PC-3 (cell line): ENCODE measurements at places on chromosomes 6 and 20. TPM values are rescaled to one million over a fixed set of nuclear protein-coding genes. Genes with fewer than 3 reads are reported as not detected.

DNA sequence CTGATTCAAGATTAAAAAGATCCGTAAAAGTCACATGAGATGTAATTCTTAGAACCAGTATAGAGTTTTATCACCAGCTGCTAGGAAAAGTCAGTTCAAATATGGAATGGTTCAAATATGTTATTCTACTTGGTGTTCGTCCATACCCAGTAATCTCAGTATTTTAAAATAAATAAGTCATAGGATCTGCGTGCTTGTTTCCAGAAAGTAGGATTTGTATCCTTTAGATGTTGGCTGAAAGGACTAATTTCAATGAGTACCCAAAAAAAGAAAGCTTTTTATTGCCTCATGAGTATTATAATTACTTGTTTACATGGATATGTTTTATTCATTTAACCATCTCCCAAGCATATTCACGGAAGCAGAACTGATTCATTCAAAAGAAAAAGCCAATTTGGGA is 12.2 kb downstream of the TPD52L1 start:
- no peaks in the 10 kb centered on the region for H3K27me3 ChIP-seq
- H3K36me3 ChIP-seq, result no peaks in the 10 kb centered on the region
- H3K4me1 ChIP-seq, result 0 out of 2 replicates have a peak, but pooled peaks cover 6% of the 10 kb centered on the region
- no peak overlapping the region for H3K27ac ChIP-seq

MACROD2 gene
- total RNA-seq, result 3.1 and 11.5 TPM in 2 replicates

- H3K4me1 ChIP-seq, result peaks cover 58% of the 10 kb centered on the region
- DNase-seq, result no peak
- no peak overlapping the region for H3K27ac ChIP-seq
- H3K4me3 ChIP-seq, result no peak overlapping the region
- H3K27me3 ChIP-seq, result no peaks in the 10 kb centered on the region
- peaks cover 18% of the 10 kb centered on the region for H3K36me3 ChIP-seq
These were observed 70.6 kb downstream of the IGF2R start for GRCh38 chr6:160039441-160039840.

TJAP1 gene
- total RNA-seq, result 28.5 and 40.0 TPM in 2 replicates

DNA sequence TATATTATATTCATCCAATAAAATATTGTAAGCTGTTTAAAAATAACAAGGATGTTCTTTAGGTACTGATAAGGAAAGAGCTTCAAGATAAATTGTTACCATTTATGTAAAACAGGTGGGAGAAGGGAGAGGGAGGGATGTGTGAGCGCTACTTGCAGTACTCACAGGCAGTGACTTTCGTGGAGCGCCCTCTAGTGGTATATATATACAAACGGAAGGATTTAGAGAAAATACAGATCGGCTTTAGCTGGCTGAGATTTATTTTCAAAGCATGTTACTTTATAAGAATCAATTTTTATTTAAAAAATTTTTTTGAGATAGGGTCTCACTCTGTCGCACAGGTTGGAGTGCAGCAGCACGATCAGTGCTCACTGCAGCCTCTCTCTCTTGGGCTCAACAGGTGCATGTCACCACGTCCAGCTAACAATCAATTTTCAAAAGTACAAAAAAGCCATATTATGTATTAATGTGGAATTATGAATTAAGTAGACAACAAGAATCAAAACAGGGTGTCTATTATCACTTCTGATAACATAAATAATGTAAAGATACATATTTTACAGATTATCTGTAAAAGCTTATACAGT is 3.3 kb upstream of the MOG start:
- no peaks in the 10 kb centered on the region for H3K27me3 ChIP-seq
- H3K4me3 ChIP-seq, result no peak overlapping the region
- DNase-seq, result peak; percentile 70

- DNase-seq, result no peak
- no peaks in the 10 kb centered on the region for H3K36me3 ChIP-seq
- no peak overlapping the region for H3K4me3 ChIP-seq
- no peak overlapping the region for H3K27ac ChIP-seq
- H3K4me1 ChIP-seq, result peaks cover 15% of the 10 kb centered on the region
These were observed 223.1 kb downstream of the PHF3 start for GRCh38 chr6:63858691-63859090.

DNA sequence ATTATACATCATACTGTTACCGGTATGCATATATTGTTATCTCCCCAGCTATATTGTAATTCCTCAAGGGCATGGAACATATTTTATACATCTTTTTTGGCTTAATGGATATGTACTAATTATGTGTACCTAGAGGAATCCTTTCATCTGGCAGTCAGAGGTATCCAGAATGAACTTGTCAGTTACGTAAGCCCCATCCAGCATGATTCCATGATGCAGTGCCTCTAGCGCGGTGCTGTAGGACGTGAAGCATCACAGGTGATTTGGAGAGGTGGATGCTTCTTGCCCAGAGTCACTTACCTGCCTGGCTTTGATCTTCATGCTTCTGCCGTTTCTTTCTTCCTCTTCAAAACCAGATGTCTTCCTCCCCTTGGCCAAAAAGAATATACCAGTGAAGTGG is 159.1 kb downstream of the UST start:
- no peak for DNase-seq
- H3K27ac ChIP-seq, result no peak overlapping the region
- H3K4me3 ChIP-seq, result no peak overlapping the region

VSTM2L gene
- 45.8 and 56.4 TPM in 2 replicates for total RNA-seq

- H3K27me3 ChIP-seq, result no peaks in the 10 kb centered on the region
- no peak overlapping the region for H3K27ac ChIP-seq
- no peak for DNase-seq
- H3K4me3 ChIP-seq, result no peak overlapping the region
- H3K4me1 ChIP-seq, result peaks cover 20% of the 10 kb centered on the region
These were observed 115.8 kb upstream of the FLRT3 start for GRCh38 chr20:14453259-14453658.

GRCh38 chr6:153140299-153140698 is 9.2 kb upstream of the RGS17 start:
- no peaks in the 10 kb centered on the region for H3K4me1 ChIP-seq
- no peaks in the 10 kb centered on the region for H3K36me3 ChIP-seq
- no peak for DNase-seq
- H3K27me3 ChIP-seq, result no peaks in the 10 kb centered on the region
- no peak overlapping the region for H3K27ac ChIP-seq

DNA sequence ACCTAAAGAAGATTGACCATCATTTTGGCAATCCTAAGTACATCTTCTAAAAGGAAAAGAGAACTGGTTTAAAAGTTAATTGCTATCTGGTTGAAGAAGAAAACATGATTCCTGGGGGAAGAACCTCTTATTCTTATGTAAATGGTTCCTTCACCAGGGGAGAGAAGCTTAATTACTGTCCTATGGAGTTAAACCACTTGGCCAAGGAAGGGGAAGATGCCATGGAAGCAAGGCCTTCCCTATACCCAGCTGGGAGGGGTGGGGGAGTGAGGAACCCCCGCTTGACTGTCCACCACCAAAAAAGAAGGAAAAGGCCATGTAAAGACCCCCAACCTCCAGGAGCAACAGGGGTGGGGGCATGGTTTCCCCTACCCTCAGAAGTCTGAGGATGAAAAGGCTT is 962.1 kb downstream of the GRIK2 start:
- H3K27me3 ChIP-seq, result no peaks in the 10 kb centered on the region
- no peak overlapping the region for H3K27ac ChIP-seq
- DNase-seq, result no peak
- no peaks in the 10 kb centered on the region for H3K4me1 ChIP-seq

DNA sequence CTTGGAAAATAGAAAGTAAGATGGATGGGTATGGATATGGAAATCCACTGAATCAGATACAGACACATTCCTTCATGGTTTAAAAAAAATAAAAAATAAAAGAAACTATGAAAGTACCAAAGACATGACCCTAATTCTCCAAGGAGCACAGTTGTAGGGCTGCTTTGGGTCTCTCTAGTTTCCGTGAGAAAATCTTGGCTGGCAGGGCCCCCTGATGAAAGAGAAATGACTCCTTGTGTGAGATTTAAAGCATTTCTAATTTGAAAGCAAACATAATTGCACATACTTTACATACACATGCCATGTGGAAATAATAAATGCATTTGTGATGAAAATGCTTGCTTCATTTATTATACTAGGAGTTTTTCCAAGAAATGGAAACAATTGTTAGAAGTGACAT is 593.9 kb upstream of the BTBD3 start:
- no peak overlapping the region for H3K27ac ChIP-seq
- DNase-seq, result no peak
- H3K36me3 ChIP-seq, result no peaks in the 10 kb centered on the region
- H3K4me3 ChIP-seq, result no peak overlapping the region
- H3K4me1 ChIP-seq, result peaks cover 7% of the 10 kb centered on the region; the same call in 1 of the 2 replicates

BPI gene
- not detected in 2 replicates for total RNA-seq

SLC22A7 gene
- not detected in 2 replicates for total RNA-seq

DNA sequence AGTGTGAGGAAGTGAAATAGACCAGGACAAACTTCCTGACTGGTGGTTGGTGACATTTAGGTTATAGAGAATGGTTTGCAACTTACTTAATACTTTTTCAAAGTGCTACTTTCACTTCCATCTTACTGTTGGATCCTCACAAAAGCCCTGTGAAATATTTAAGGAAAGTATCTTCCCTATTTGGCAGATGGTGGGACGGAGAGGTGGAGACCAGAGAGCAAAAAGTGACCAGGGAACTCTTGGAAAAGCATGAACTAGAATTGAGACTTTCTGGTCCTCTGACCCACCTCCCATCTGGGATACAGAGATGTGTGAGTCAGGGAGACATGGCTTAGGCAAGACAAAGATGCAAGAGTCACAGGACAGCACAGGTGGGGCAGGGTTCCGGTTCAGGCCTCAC is 3.0 kb downstream of the TRIM10 start:
- H3K27ac ChIP-seq, result no peak overlapping the region
- DNase-seq, result no peak
- H3K36me3 ChIP-seq, result no peaks in the 10 kb centered on the region

GRCh38 chr6:7341989-7342742 is 29.2 kb upstream of the SSR1 start:
- peaks cover 13% of the 10 kb centered on the region for H3K4me1 ChIP-seq
- H3K27ac ChIP-seq, result no peak overlapping the region
- no peak overlapping the region for H3K4me3 ChIP-seq
- no peaks in the 10 kb centered on the region for H3K27me3 ChIP-seq
- no peaks in the 10 kb centered on the region for H3K36me3 ChIP-seq

GRCh38 chr6:112883095-112883494 is 536.0 kb downstream of the RFPL4B start:
- no peak overlapping the region for H3K4me3 ChIP-seq
- peaks cover 8% of the 10 kb centered on the region for H3K4me1 ChIP-seq
- peak overlapping the region; percentile 42 for H3K27ac ChIP-seq
- DNase-seq, result peak; percentile 25
- H3K36me3 ChIP-seq, result no peaks in the 10 kb centered on the region

RCAN2 gene
- total RNA-seq, result not detected in 2 replicates

HUS1B gene
- total RNA-seq, result 3.1 and 4.2 TPM in 2 replicates

DNA sequence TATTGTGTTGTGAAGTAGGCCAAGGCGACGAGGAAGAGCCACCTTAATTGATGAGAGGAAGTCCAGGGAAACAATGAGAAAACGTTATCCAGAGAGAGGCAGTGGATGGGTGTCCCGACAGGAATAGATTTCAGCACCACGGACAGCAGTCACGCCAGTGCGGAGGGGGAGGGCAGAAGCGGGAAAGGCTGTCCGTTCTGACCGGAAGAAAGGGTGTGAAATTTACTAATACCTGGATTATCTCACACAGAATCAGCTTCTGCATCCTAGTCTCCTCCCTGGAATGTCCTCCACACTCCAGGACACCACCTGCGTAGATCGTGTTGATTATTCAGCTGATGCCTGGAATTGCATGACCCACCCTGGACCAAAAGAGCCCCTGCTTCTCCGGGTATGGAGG is 7.4 kb upstream of the BPIFA3 start:
- peaks cover 49% of the 10 kb centered on the region for H3K27me3 ChIP-seq
- no peaks in the 10 kb centered on the region for H3K36me3 ChIP-seq
- H3K27ac ChIP-seq, result no peak overlapping the region
- no peaks in the 10 kb centered on the region for H3K4me1 ChIP-seq
- no peak overlapping the region for H3K4me3 ChIP-seq

STMND1 gene
- not detected in 2 replicates for total RNA-seq

HLA-DRB1 gene
- total RNA-seq, result not detected in 2 replicates

DNA sequence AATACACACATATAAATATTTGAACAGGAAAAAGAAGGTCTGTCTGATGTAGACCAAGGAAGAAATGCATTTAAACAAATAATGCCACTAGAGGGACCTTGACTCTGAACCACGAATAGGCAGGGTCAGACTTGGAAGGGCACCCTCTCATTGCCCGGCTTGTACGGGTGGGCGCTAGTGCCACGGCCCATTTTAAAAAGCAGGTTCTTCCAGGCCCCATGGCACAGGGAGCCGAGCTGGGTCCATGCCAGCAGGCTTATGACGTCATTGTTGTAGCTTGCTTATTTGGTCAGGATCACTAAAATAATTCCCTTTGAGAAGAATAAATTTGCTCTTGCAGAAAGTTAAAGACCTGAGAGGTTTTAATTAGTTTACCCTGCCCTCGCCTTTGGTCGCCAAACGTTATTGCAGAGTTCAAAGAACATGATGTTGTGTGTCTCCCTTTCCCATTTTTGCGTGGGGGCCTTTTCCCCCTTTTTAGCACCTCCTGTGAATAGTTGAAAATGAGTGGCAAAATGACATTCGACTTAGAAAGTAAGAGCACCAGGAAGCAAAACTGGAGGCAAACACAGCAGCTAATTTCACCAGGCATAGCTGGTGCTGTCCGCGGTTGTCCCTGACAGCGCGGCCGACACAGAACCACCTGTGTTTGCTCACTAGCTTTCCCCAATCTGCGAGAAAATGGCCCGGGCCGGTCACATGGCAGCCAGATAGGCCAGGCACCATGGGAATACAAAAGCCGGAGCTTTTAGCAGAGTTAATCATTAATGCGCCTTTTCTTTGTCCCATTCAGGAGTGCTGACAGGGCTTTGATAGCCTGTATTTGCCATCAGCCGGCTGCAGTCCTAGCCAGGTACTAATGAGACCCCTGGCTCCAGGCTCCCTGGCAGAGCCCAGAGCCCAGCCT is 93.8 kb downstream of the FOXA2 start:
- no peaks in the 10 kb centered on the region for H3K27me3 ChIP-seq
- peak; percentile 61 for DNase-seq
- peaks cover 10% of the 10 kb centered on the region; the same call in 1 of the 2 replicates for H3K4me1 ChIP-seq
- no peak overlapping the region for H3K4me3 ChIP-seq
- no peak overlapping the region for H3K27ac ChIP-seq
- no peaks in the 10 kb centered on the region for H3K36me3 ChIP-seq

ADTRP gene
- 2.0 TPM in 1 of 2 replicates, not detected in the other for total RNA-seq

- H3K4me1 ChIP-seq, result no peaks in the 10 kb centered on the region; the same call in 1 of the 2 replicates
- no peak for DNase-seq
- H3K36me3 ChIP-seq, result no peaks in the 10 kb centered on the region
- no peak overlapping the region for H3K27ac ChIP-seq
- H3K27me3 ChIP-seq, result no peaks in the 10 kb centered on the region
- H3K4me3 ChIP-seq, result no peak overlapping the region
These were observed 5.1 kb downstream of the PRND start for GRCh38 chr20:4726710-4727397.

- H3K4me3 ChIP-seq, result peak overlapping the region; percentile 94
- H3K27me3 ChIP-seq, result no peaks in the 10 kb centered on the region
- peak overlapping the region; percentile 15; the same call in 1 of the 2 replicates for H3K27ac ChIP-seq
- DNase-seq, result peak; percentile 7
These were observed 568 bp downstream of the PREP start for GRCh38 chr6:105402090-105402938.

DNA sequence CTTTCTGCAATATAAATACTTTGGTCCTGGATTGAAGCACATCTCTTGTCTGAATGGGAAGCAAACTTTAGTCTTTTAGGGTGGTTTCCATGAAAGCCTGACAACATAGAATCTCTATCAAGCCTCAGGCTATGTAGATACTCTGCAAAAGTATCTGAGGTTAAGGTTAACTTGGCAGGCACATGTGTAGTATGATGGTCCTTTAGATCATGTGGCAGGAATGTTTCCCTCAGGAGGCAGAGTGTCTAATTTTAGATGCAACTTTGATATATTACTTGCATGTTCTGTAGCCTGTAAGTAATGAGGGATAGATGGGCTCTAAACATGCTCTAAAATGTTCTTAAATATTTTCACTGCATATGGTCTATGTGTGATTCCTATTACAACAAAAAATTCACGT is 8.2 kb downstream of the MYB start:
- H3K36me3 ChIP-seq, result no peaks in the 10 kb centered on the region
- H3K4me3 ChIP-seq, result no peak overlapping the region
- DNase-seq, result no peak
- H3K27me3 ChIP-seq, result no peaks in the 10 kb centered on the region
- H3K4me1 ChIP-seq, result no peaks in the 10 kb centered on the region
